Stimulated activated memory B cell treated with anti-CD40 and anti-IgM and Interleukin-4, amounts not matched to agents 10 μg/mL and 1 μg/mL and 100 μg/mL, for 72 hours (primary cell): ENCODE measurements at places on chromosomes 6 and 20.

DNA sequence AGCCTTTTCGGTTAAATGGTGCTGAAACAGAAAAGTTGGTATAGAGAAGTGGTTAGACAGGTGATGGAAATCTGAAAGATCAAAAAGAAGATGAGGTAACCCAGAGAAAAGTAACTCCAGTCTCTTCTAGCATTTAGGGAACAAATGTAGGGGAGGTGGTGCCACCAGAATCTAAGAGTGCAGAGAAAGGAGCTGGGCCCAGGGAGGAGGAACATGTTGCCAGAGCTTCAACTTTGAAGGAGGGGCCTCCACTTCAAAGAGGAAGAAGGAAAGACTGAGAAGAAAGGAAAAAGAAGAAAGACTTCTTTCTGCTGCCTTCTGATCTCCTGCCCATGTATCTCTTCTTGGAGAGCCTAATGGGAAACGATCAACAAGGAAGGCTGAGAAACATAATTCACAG lies 23.5 kb upstream of the ATRN start:
- H3K27me3 ChIP-seq: peaks cover 7% of the 10 kb centered on the region
- no peak overlapping the region for H3K27ac ChIP-seq
- no peak for ATAC-seq
- H3K4me1 ChIP-seq: no peaks in the 10 kb centered on the region
- H3K4me3 ChIP-seq: no peak overlapping the region
- H3K36me3 ChIP-seq: no peaks in the 10 kb centered on the region

- ATAC-seq: no peak
- H3K4me3 ChIP-seq: no peak overlapping the region
- no peaks in the 10 kb centered on the region for H3K27me3 ChIP-seq
- no peaks in the 10 kb centered on the region for H3K4me1 ChIP-seq
- peaks cover 73% of the 10 kb centered on the region for H3K36me3 ChIP-seq
Measured at GRCh38 chr20:48648482-48649051, 179.2 kb downstream of the PREX1 start.

GRCh38 chr20:39812116-39812515 lies 850.0 kb downstream of the DHX35 start:
- no peak for ATAC-seq
- no peak overlapping the region for H3K27ac ChIP-seq
- no peaks in the 10 kb centered on the region for H3K4me1 ChIP-seq

- H3K4me3 ChIP-seq: no peak overlapping the region
- H3K36me3 ChIP-seq: no peaks in the 10 kb centered on the region
- H3K27me3 ChIP-seq: no peaks in the 10 kb centered on the region
- no peak for ATAC-seq
- H3K4me1 ChIP-seq: no peaks in the 10 kb centered on the region
- no peak overlapping the region for H3K27ac ChIP-seq
Measured at GRCh38 chr6:93453956-93454355, 34.6 kb upstream of the EPHA7 start.

- ATAC-seq: no peak
- H3K36me3 ChIP-seq: no peaks in the 10 kb centered on the region
- no peak overlapping the region for H3K4me3 ChIP-seq
- peaks cover 31% of the 10 kb centered on the region for H3K27me3 ChIP-seq
Measured at GRCh38 chr6:31940256-31940664, 5.6 kb upstream of the CFB start.

- no peaks in the 10 kb centered on the region for H3K27me3 ChIP-seq
- H3K27ac ChIP-seq: no peak overlapping the region
- H3K36me3 ChIP-seq: no peaks in the 10 kb centered on the region
- H3K4me1 ChIP-seq: peaks cover 7% of the 10 kb centered on the region
Measured at GRCh38 chr20:25984933-25985332, 288.3 kb upstream of the ZNF337 start.

GRCh38 chr6:35503534-35503933 lies 6.7 kb upstream of the TEAD3 start:
- H3K4me3 ChIP-seq: no peak overlapping the region
- no peaks in the 10 kb centered on the region for H3K36me3 ChIP-seq
- peaks cover 68% of the 10 kb centered on the region for H3K27me3 ChIP-seq
- peaks cover 4% of the 10 kb centered on the region for H3K4me1 ChIP-seq
- ATAC-seq: no peak

DNA sequence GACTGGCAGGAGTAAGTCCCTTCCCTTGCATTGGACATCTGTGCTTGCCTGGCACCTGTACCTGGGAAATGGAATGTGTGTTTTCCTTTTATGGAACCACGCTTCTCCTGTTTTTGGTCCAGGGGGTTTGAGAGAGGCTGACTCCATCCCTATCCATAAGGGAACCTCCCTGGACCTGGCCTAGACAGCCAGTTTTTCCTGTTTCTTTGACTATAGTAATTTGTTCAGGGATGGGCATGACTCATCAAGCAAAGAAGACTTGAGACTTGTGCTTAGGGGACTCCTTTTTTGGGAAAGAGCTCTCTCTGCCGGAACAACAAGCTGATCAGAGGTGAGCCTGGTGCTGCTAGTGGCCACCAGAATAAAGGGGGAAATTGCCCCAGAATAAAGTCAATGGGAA lies 393.8 kb downstream of the CDH26 start:
- no peak overlapping the region for H3K27ac ChIP-seq
- no peaks in the 10 kb centered on the region for H3K4me1 ChIP-seq
- ATAC-seq: no peak
- H3K36me3 ChIP-seq: no peaks in the 10 kb centered on the region
- no peaks in the 10 kb centered on the region for H3K27me3 ChIP-seq

GRCh38 chr6:165701005-165701404 lies 38.0 kb upstream of the PDE10A start:
- no peaks in the 10 kb centered on the region for H3K27me3 ChIP-seq
- no peak overlapping the region for H3K4me3 ChIP-seq
- no peak overlapping the region for H3K27ac ChIP-seq
- H3K4me1 ChIP-seq: no peaks in the 10 kb centered on the region
- ATAC-seq: no peak

DNA sequence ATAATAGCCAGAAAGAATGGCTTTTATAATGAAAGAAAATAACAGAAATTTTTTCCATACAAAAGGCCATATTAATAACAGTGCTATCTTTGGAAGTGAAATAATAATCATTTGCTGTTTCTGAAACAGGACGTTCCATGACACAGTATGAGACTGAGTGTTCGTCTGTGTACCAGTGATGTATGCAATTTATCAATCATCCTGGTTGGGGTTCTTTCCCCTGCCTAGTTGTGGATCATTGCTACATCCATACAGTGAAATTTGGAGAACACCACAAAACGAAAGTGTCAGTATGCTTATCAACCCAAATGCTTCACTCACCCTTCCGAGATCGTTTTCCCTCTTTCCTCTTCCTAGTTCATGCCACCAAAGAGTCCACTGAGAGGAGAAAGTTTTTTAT lies 151.4 kb upstream of the PRDM1 start:
- no peak for ATAC-seq
- H3K27me3 ChIP-seq: no peaks in the 10 kb centered on the region
- H3K36me3 ChIP-seq: no peaks in the 10 kb centered on the region
- H3K27ac ChIP-seq: no peak overlapping the region
- H3K4me1 ChIP-seq: no peaks in the 10 kb centered on the region

GRCh38 chr20:49381558-49382493 lies 100.6 kb downstream of the KCNB1 start:
- H3K27ac ChIP-seq: no peak overlapping the region
- H3K27me3 ChIP-seq: peaks cover 52% of the 10 kb centered on the region
- no peaks in the 10 kb centered on the region for H3K36me3 ChIP-seq
- no peak for ATAC-seq

GRCh38 chr20:8209061-8209460 lies 77.0 kb downstream of the PLCB1 start:
- peaks cover 13% of the 10 kb centered on the region for H3K4me1 ChIP-seq
- peaks cover 12% of the 10 kb centered on the region for H3K27me3 ChIP-seq
- H3K4me3 ChIP-seq: no peak overlapping the region
- no peak for ATAC-seq

- peaks cover 39% of the 10 kb centered on the region for H3K4me1 ChIP-seq
- peak overlapping the region; percentile 30 for H3K4me3 ChIP-seq
- peaks cover 5% of the 10 kb centered on the region for H3K36me3 ChIP-seq
- H3K27ac ChIP-seq: no peak overlapping the region
- H3K27me3 ChIP-seq: peaks cover 78% of the 10 kb centered on the region
Measured at GRCh38 chr6:1313767-1314503, 2.0 kb downstream of the FOXQ1 start.

GRCh38 chr6:69007781-69008180 lies 372.7 kb downstream of the ADGRB3 start:
- no peak overlapping the region for H3K4me3 ChIP-seq
- H3K27me3 ChIP-seq: no peaks in the 10 kb centered on the region
- H3K4me1 ChIP-seq: no peaks in the 10 kb centered on the region
- H3K27ac ChIP-seq: no peak overlapping the region
